Fibroblast of lung (primary cell): ENCODE measurements at places on chromosomes 2 and 18. TPM values are rescaled to one million over a fixed set of nuclear protein-coding genes. Genes with fewer than 3 reads are reported as not detected.
A peak's percentile ranks its signal among the peaks of the same experiment; 100 is the strongest.

- DNase-seq, result no peak
- peaks cover 6% of the 10 kb centered on the region for H3K27me3 ChIP-seq
- no peaks in the 10 kb centered on the region for H3K4me1 ChIP-seq
- no peaks in the 10 kb centered on the region for H3K36me3 ChIP-seq
- H3K27ac ChIP-seq, result no peak overlapping the region
Observed at GRCh38 chr2:231884438-231885140, 41.6 kb downstream of the NPPC start.

GRCh38 chr2:121074293-121074932, 210.6 kb downstream of the TFCP2L1 start:
- no peaks in the 10 kb centered on the region for H3K36me3 ChIP-seq
- DNase-seq, result no peak
- H3K27ac ChIP-seq, result no peak overlapping the region
- no peaks in the 10 kb centered on the region for H3K4me1 ChIP-seq
- H3K27me3 ChIP-seq, result peaks cover 3% of the 10 kb centered on the region

GRCh38 chr2:153055182-153055581, 336.8 kb downstream of the ARL6IP6 start:
- no peaks in the 10 kb centered on the region for H3K36me3 ChIP-seq
- H3K27ac ChIP-seq, result no peak overlapping the region
- no peak for DNase-seq
- H3K4me3 ChIP-seq, result no peak overlapping the region

The TMEM163 gene
- under 0.01 TPM in 1 of 2 replicates, not detected in the other for total RNA-seq

The ELOA2 gene
- not detected in 2 replicates for total RNA-seq

DNA sequence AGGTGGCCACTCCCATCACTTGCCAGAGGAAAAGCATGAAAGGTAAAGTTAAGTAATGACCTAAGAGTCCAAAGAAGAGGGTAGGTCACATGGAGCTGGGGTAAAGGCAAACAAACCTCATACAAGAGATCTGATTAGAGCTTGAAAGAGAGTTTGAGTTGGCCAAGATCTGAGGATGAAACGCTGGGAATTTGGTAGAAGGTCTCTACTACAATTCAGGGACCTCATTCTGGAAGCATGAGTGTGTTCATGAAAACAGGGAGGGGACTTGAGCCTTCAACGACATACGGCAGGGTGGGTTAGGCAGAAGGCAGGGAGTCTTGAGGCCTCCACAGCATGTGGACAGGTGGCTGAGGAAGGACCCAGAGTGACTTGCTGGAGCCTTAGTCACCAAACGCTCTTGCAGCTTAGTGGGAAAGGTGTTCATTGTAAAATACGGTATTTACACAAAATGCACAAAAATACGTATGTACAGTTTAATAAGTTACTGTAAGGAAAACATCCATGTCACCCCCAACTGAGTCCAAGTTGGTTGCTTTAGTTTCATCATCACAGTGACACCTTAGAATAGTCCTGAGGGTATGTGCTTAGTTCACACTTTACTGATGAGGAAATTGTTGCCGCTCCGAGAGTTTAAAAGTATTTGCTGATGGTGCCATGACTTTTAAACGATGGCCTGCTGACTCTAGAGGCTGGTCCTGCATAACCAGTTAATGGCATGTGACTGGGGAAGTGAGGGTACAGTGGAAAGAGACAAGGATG, 5.0 kb upstream of the FARP2 start:
- peaks cover 6% of the 10 kb centered on the region for H3K4me1 ChIP-seq
- H3K27ac ChIP-seq, result no peak overlapping the region
- H3K27me3 ChIP-seq, result no peaks in the 10 kb centered on the region
- peaks cover 15% of the 10 kb centered on the region for H3K36me3 ChIP-seq
- DNase-seq, result no peak

The MEIS1 gene
- 119 and 139 TPM in 2 replicates for total RNA-seq

DNA sequence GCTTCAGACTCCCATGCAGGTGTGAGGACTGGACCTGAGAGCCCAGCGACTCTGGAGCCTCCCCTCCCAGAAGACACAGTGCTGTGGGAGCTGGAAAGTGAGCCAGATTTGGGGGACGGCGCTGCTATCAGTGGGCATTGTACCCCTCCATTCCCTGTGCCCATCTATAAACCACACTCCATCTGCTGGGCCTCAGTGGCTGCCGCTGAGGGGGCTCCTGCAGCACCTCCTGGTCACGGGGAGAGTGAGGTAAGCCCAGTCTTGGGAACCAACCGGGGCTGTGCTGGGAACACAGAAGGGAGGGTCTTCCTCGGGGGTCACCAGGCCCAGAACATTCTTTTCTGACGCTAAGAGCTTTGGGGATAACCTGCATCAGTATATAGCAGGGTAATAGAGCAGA, 9.5 kb downstream of the PSD4 start:
- H3K27me3 ChIP-seq, result no peaks in the 10 kb centered on the region
- no peak for DNase-seq
- H3K36me3 ChIP-seq, result no peaks in the 10 kb centered on the region
- no peak overlapping the region for H3K4me3 ChIP-seq
- H3K27ac ChIP-seq, result no peak overlapping the region

DNA sequence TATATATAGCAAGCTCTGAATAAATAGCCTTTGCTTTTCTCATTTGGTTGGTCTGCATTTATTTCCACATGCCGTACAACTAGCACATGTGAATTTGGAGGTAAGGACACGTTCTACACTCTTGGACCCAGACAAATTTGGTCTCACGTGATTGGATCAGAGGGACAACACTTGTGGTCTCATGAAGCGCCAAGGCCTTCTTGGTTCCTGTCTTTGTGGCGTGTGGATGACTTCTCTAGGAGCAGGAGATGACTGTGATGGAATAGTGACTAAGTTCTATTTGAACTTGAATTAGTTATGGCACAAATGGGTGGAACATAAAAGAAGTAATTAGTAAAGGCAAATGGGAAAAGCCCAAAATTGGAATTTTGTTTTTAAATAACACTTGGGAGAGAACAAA, 206.9 kb downstream of the BCL2 start:
- no peak overlapping the region for H3K4me3 ChIP-seq
- no peaks in the 10 kb centered on the region for H3K36me3 ChIP-seq
- no peak overlapping the region for H3K27ac ChIP-seq
- no peak for DNase-seq
- H3K4me1 ChIP-seq, result no peaks in the 10 kb centered on the region

DNA sequence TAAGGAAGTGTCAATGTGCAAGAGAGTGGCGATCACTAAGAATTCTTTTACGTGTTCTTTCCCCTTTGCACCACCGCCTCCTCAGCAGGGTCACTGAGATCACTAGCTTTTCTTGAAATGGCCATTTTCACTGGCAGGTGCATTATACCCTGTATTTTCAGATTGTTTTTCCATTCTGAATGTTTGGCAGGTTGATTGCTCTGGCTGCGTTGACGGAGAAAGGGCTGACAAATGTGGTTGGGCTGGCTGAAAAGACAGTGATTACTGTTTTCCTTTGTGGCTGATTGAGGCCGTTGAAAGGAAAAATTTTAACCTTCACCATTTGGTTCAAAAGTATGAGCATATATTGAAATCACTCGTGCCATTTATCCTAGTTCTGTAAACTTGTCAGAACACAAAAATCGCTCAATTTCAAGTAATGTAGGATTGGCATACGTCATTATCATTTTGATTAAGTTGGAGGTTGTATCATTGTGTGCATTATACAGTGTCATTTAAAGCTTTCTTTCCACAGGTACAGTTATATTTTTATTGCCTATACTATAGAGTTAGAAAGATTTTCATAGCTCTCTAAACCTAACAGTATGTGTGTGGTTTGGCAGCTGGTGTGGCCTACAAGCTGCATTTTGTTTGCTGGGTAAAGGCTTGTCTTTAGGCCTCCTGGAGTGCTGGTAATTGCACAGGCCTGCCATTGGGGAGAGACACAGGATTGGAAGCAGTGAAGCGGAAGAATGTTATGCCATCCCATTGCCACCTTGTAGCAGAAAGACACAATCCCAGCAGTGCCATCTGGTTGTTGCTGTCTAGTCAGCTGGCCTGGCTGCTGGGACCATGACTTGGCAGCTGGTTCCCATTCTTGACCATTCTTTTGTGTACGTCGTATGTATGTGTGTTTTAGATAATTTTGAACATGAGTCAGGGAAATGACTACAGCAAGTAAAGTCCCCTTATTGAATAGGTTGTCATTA, 36.7 kb downstream of the DYNC1I2 start:
- no peaks in the 10 kb centered on the region for H3K4me1 ChIP-seq
- no peaks in the 10 kb centered on the region for H3K36me3 ChIP-seq
- H3K27me3 ChIP-seq, result no peaks in the 10 kb centered on the region
- no peak overlapping the region for H3K4me3 ChIP-seq
- DNase-seq, result peak; percentile 50

- H3K36me3 ChIP-seq, result no peaks in the 10 kb centered on the region
- H3K27ac ChIP-seq, result no peak overlapping the region
- no peaks in the 10 kb centered on the region for H3K27me3 ChIP-seq
- H3K4me3 ChIP-seq, result no peak overlapping the region
- no peaks in the 10 kb centered on the region for H3K4me1 ChIP-seq
Observed at GRCh38 chr18:74834424-74835309, 237.0 kb downstream of the ZNF407 start.

- no peaks in the 10 kb centered on the region for H3K36me3 ChIP-seq
- H3K27ac ChIP-seq, result no peak overlapping the region
- no peaks in the 10 kb centered on the region for H3K27me3 ChIP-seq
- no peak overlapping the region for H3K4me3 ChIP-seq
Observed at GRCh38 chr2:197934261-197934933, 130.0 kb downstream of the PLCL1 start.

The UGT1A1 gene
- total RNA-seq, result not detected in 2 replicates

The PTPRN gene
- total RNA-seq, result 3.5 and 10.8 TPM in 2 replicates

The RND3 gene
- total RNA-seq, result 559 and 1,405 TPM in 2 replicates

The DSC3 gene
- total RNA-seq, result under 0.01 and 0.17 TPM in 2 replicates

- DNase-seq, result peak; percentile 37
- H3K4me3 ChIP-seq, result no peak overlapping the region
- H3K4me1 ChIP-seq, result no peaks in the 10 kb centered on the region
- H3K27me3 ChIP-seq, result no peaks in the 10 kb centered on the region
Observed at GRCh38 chr2:134845719-134846118, 7.3 kb downstream of the ACMSD start.

The ASTL gene
- not detected in 2 replicates for total RNA-seq

DNA sequence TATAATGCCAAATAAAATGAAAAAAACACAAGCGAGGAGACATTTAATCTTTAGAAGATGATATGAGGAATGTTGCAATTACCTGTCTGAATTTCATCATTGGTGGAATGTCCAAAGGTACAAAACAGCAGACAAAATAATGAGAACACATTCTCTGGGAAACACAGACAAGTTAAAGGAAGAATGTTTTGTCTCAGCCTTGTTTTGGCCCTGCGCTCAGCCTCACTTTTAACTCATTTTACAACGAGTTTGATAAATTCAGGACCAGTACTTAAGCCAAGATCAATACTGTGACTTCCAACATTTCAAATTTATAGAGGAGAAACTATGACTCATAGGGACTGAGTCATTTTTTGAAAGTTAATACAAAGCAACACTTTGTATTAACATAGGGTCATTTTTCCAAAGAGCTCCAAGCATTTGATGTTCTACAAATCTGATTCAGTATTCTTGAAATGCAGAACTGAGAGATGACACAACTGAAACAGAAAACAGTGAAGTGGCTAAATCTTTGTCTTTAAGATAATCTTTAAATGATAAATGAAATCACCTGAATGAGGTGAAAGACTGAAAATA, 833.2 kb upstream of the CHAC2 start:
- H3K4me1 ChIP-seq, result peaks cover 2% of the 10 kb centered on the region
- DNase-seq, result peak; percentile 93
- peak overlapping the region; percentile 2 for H3K4me3 ChIP-seq
- H3K27ac ChIP-seq, result no peak overlapping the region
- H3K27me3 ChIP-seq, result no peaks in the 10 kb centered on the region

DNA sequence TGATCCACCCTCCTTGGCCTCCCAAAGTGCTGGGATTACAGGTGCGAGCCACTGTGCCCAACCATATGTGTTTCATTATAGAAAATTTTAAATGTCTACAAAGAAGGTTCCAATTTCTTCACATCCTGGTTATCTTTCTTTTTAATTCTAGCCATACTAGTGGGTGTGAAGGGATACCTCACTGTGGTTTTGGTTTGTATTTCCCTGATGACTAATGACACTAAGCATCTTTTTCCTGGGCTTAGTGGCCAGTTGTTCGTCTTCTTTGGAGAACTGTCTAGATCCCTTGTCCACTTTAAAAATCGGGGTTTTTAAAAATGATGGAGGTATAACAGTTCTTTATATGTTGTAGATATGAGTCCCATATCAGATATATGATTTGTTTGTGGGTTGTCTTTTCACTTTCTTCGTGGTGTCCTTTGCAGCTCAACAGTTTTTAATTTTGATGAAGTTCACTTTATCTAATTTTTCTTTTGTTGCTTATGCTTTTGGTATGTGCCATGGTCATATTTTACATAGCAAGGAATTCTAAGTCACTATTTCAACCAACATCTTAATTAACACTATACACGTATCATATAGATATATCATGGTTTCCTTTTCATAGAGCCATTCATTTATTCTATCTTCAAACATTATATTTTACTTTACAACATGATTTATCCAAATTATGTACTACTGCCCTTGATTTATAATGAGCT, 135.0 kb upstream of the RIOK3 start:
- no peak for DNase-seq
- H3K36me3 ChIP-seq, result no peaks in the 10 kb centered on the region
- no peak overlapping the region for H3K4me3 ChIP-seq
- H3K27ac ChIP-seq, result no peak overlapping the region
- H3K4me1 ChIP-seq, result no peaks in the 10 kb centered on the region

The ADD2 gene
- total RNA-seq, result 2.5 and 2.6 TPM in 2 replicates

DNA sequence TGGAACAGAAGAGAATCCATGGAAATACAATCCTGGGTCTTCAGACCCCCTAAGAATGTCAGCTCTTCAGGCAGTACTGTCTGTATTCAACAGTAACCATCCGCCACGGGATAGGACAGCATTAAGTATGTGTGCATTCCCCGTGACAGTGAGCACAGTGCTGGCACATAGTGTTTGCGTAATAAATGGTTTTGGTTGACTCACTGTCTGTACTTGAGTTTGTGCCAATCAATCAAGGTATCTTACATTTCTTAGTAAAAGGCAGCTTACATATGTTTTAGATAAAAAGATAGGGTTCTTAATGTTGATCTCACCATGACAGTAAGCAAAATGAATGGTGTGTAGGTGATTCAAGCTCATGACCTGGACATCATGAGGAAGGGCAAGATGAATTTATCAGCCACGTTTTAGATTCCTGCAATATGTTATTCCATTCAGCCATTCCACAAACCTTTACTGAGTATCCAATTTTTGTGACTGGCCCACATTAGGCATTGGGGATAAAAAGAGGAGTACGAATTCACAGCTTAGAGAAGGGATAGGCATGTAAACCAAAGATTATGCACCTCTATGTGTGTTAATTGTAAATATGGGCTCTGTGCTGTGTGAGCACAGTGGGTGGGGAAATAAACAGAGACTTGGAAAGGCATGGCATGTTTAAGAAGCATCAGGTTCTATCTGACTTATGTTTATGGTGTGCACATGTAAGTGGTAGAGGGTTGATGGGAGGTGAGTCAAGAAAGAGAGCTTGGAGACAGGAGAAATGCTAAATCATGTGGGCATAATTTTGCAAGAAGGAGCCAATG, 258.8 kb downstream of the SLC8A1 start:
- H3K4me1 ChIP-seq, result no peaks in the 10 kb centered on the region
- no peak overlapping the region for H3K27ac ChIP-seq
- peak; percentile 37 for DNase-seq
- H3K4me3 ChIP-seq, result no peak overlapping the region
- H3K36me3 ChIP-seq, result no peaks in the 10 kb centered on the region
- no peaks in the 10 kb centered on the region for H3K27me3 ChIP-seq

GRCh38 chr2:59025157-59025757, 784.1 kb upstream of the FANCL start:
- no peaks in the 10 kb centered on the region for H3K36me3 ChIP-seq
- no peaks in the 10 kb centered on the region for H3K27me3 ChIP-seq
- H3K4me1 ChIP-seq, result no peaks in the 10 kb centered on the region
- H3K4me3 ChIP-seq, result no peak overlapping the region
- DNase-seq, result peak; percentile 14

- H3K4me3 ChIP-seq, result no peak overlapping the region
- no peaks in the 10 kb centered on the region for H3K36me3 ChIP-seq
- DNase-seq, result no peak
- no peaks in the 10 kb centered on the region for H3K4me1 ChIP-seq
- H3K27me3 ChIP-seq, result peaks cover 16% of the 10 kb centered on the region
Observed at GRCh38 chr2:240199133-240199870, 58.8 kb upstream of the OTOS start.
